ENCODE measurements at places on chromosomes 12 and 14. TPM values are rescaled to one million over a fixed set of nuclear protein-coding genes. Genes with fewer than 3 reads are reported as not detected.
A peak's percentile ranks its signal among the peaks of the same experiment; 100 is the strongest.

GRCh38 chr14:61186341-61187195 lies 94.6 kb downstream of the TMEM30B start:
- no peak for DNase-seq

GRCh38 chr12:119373001-119373400 lies 38.5 kb downstream of the CCDC60 start:
- no peak for DNase-seq

DNA sequence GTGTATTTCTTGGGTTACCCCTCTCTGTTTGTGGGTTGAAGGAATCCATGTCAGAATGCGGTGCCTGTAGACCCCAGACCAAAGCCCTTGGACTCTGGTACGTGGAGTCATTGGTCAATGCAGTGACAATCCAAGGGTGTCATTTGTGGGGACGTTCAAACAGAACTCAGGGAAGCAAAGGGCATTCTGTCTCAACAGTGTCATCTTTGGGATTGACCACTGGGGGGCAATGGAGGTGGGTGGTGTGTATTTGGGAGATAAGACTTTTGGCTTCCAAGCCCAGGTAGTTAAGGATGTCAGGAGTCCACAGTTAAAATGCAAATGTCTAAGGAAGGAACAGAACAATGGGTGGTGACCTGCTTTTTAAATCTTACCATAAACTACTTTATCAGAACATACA lies 54.6 kb upstream of the CCDC175 start:
- DNase-seq: no peak

DNA sequence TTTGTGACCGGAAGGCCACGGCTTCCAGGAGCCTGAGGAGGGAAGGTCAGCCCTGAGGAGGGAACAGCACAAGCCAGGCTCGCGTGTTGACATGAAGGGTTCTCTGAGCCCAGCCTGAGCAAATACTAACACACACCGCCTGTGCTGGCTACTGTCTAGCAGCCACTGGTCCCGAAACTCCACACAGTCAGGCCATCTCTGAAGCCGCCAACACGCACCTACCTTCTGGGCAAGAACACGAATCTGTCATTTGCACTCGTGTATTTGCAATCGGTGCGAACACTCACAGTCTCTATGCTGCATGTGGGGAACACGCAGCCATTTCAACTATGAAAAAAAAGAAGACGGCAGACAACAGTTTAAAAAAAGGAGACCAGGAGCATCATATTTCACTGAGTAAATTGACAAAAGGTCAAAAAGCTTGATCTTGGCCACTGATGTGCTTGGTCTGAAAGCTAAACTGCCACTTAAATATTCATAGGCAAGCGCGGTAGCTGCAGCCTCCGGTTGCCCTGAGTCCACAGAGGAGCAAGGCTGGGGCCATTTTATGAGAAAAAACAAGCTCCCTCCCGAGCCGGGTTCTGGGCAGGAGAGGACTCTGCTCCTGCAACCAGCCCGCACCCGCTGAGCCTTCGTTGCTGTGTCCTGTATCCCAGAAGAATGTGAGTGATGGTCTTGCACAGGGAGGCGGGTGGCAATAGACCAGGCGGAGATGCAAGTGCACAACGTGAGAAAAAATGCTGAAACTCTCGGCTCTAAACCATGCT lies 57.8 kb downstream of the RIMBP2 start:
- no peak for DNase-seq

GRCh38 chr12:3251067-3251466 lies 173.9 kb downstream of the TSPAN9 start:
- DNase-seq: no peak

GRCh38 chr12:96493106-96493505 lies 3.7 kb downstream of the CFAP54 start:
- no peak for DNase-seq

DNA sequence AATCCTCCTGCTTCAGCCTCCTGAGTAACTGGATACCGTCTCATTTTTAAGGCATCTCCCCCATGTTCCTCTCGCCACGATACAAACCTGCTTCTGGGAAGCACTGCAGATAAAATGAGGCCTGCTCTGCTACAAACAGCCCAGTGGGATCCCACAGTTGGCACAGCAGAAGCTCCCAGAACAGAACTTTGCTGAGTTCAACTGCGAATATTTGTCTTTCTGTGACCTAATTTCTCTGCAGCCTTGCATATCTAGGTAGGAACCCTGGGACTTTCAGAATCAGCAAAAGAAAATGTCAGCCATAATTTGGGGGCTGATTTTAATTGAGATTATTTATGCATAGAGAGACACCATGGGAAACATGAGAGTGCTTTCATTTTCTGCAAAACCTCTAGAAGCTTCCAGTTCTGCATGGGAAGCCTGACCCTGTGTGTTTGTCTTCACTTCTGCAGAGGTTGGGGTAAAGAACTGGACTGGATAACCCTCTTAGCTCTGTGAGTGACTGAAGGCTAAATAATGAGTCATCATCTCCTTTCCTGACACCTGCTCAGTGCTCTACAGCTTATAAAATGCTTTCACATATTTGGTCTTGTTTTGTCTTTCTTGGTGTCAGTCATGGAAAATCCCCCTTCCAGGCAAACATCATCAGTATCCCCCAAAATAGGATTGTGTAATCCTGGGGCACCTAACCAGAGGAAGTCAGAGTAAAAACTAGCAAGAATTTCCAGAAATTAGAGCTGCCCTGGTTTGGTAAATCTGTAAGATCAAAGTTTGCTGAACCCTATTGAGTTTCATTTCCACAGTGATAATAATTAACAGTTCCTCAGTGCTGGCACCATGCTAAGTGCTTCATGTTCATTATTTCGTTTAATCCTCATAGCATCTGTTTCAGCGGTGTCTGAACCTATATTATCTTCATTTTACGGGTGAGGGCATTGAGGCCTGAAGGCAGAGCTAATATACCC lies 185.8 kb downstream of the SLC15A4 start:
- DNase-seq: no peak

DNA sequence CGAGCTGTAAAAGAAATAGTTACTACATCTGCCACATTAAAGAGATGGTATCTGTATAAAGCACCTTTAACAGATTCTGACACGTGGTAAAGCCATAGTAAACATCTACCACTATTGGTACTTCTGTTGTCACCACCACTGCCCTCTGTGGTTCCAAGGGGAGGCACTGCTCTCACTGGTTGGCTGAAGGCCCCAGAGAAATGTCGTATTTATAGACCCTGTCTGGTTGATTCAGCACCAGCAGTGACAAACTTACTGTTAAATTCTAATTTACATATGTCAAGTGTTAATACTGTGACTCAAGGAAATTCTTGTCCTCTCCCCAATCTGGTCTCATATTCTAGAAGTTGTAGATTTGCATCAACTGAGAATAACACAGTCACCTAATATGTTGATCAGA lies 281.1 kb downstream of the ERC1 start:
- no peak for DNase-seq

- DNase-seq: no peak
These were observed 35.3 kb upstream of the RTRAF start for GRCh38 chr14:51954031-51954430.

DNA sequence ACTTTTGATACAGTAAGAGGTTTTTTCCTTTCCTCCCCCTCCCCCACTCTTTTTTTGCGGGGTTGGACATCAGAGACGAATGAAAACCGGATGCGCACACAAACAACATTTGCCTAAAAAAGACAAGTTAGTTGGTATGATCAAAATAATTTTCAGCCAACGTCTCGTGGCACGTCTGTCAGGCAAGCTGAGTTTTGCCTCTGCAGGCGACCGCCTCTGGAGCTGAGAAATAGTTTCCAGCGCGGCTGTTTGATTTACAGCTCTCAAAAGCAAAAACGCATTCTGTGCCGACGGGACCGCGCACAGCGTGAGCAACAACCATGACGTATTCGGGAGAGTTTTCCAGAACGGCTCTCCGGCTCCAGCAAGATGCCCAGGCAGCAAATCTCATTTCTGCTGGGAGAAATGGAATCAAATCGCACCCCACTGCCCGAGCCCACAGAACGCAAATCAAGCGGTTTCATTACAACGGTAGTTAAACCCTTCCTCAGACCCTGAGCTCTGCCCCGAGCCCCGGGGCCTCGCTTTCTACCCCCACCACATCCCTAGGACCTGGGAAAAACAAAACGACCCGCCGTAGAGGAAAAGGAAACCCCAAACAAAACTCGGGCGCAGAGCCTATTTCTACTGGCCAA lies 14.2 kb upstream of the CALM1 start:
- peak; percentile 50 for DNase-seq

- no peak for DNase-seq
These were observed 77.5 kb downstream of the PHLDA1 start for GRCh38 chr12:75954041-75954440.

DNA sequence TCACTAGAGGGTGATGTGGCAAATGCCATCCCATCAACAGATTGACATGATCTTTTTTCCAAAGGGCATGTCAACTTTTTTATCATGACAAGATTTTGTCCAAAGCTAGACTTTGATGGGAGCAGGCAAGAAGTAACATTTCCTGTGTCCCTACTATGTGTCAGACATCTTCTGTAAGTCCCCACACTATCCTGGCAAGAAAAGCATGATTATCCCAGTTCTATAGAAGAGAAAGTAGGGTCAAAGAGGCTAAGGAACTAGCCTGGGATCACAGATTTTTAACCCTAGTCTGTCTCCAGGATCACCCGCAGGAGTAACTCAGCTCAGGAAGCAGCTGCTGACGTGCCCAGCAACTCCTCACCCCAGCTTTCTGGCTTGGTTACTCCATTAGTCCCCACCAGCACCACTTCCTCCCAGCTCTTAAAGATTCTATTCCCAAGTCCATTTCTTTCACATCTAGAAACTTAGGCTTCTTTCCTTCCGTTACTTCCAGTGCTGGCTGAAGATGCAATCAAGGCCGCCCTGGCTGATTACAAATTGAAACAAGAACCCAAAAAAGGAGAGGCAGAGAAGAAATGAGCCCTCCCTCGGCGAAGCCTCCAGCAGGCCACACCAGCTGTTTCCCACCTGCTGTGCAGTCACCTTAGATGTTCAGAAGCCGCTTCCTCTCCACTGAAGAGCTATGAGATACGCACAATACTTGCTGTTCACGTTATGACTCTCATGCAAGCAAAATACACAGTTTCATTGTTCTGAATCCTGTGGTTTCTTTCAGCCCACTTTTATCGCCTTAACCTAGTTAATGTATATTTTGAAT lies 6.2 kb downstream of the ISCU start:
- DNase-seq: no peak

- DNase-seq: no peak
These were observed 178.4 kb downstream of the BMP4 start for GRCh38 chr14:53778263-53778662.

DNA sequence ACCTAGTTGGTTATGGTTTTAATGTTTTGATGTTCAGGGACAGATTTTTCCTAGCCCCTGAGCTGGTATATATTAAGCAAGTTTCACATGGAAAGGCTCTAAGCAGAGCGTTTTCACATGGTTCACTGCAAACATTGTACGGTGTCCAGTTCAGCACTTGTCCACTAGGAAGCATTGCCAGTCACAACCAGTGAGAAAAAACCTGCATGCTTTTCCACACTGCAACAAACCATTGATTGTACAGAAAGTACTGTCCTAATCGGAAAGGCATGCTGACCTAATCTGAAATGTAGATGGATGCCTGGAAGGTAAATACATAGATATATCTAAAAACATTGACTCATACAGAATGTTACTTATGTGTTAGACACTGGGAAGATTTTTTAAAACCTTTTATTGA lies 25.0 kb upstream of the NPAS3 start:
- DNase-seq: no peak

- DNase-seq: no peak
These were observed 10.4 kb downstream of the SLC15A4 start for GRCh38 chr12:128813392-128813791.

DNA sequence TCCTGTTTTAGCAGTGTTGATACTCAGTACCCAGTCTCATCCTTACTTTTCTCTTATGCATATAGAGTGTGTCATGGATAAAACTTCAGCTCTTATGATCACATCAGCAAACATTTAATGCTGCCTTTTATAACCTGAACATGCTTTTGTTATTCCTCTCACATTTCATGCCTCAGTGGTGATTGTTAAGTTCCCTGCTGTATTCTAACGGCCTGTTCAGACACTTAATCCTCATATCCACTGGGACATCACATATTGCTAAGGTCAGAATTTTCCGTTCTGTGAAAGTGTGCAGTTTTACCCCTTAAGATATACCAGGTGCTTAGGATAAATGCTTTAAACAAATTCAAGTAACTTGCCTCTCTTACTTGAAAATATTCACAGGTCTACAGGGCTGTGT lies 268.7 kb upstream of the SEL1L start:
- DNase-seq: no peak

DNA sequence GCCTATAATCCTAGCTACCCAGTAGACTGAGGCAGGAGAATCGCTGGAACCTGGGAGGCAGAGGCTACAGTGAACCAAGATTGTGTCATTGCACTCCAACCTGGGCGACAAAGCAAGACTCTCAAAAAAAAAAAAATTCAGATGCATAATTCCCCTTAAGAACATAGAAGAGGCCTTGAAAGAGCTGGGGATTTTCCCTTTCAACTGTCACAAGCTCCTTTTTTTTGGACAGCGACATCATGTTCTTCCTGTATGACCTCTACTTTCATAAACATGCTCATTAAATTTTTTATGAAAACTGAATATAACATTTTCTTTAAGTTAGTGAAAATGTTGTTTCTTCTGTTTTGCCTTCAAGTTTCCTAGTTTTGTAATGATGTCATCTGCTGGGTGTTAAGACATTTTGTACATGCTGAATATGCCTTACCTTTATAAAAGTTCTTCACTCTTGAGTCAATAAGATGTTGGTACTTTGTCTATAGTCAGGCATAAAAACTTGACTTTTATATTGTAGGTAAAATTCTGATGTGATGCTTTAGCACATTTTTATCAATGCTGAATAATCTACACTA lies 76.0 kb downstream of the PTHLH start:
- no peak for DNase-seq

Gene MIP
- total RNA-seq: not detected

Gene ANO2
- total RNA-seq: 9.6 TPM

Gene CEBPE
- total RNA-seq: not detected

Gene CLEC2A
- not detected for total RNA-seq

Gene ASCL1
- total RNA-seq: 0.15 TPM

Gene MORN3
- 5.6 TPM for total RNA-seq

Gene TAS2R10
- not detected for total RNA-seq

Gene SLC17A8
- total RNA-seq: 0.55 TPM

Gene SLC38A4
- total RNA-seq: 0.49 TPM

Gene OR4K14
- total RNA-seq: not detected

Gene PRKAG1
- 39.1 TPM for total RNA-seq

Gene TAS2R7
- not detected for total RNA-seq

Gene TDG
- total RNA-seq: 20.1 TPM

Gene TTC6
- 7.3 TPM for total RNA-seq

Measured in upper lobe of left lung (tissue), 6 donors.